CD4-positive, alpha-beta T cell treated with Interleukin-15 for 4 hours (primary cell): ENCODE measurements at places on chromosomes 7 and 10.

DNA sequence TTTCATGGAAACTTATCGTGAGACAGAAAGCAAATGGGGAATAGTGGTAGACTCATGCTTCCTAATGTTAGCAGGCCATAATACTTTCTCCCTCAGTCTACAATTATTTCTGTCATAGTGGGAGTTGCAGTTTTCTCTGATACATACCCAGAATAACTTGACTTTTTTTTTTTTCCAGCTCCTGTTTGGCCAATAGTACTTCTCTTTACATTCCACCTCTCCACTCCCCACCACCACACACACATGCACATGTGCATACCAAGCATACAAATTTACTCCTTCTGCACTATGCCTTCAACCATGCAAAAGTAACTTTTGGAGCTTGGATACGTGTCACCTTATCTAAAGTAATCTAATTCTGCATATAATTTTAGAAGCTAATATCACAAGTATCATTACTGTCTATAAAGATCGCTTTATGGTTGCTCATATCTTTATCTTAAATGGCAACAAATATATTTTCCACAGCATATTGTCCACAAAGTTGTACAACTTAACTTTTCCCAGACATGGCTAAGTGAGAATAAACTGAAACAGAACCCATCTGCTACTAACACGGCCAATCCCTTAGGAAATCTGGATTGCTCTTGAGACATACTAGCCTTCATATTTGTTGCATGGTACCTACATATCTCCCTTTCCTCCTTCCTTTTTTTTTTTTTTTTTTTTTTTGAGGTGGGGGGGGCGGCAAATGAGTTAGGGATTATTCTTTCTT, 49.0 kb downstream of the TES start:
- no peak for DNase-seq

DNA sequence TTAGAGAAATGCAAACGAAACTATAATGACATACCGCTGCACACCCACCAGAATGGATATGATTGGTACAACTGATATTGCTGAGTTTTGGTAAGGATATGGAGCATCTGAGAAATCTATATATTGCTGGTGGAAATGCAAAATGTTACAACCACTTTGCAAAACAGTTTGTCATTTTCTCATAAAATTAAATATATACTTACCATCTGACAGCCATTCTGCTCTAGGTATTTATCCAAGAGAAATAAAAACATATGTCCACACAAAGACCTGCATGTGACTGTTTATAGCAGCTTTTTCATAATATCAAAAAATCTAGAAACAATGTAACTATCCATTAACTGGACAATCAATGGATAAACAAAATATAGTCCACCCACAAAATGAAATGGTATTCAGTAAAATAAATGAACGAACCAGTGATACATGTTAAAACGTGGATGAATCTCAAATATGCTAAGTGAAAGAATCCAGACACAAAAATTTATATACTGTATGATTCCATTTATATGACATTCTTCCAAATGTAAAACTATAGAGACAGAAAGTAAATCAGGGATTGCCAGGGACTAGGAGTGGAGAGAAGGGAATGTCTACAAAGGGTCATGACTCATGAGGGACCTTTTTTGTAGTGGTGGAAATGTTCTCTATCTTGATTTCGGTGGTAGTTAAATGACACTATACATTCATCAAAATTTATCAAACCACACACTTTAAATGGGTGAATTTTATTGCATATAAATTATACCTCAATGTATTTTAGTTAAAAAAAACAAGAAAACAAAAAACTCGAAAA, 312.0 kb upstream of the GLI3 start:
- no peak for DNase-seq

- no peak for DNase-seq
Measured at GRCh38 chr10:125068406-125068805, 92.0 kb downstream of the CTBP2 start.

- DNase-seq = no peak
Measured at GRCh38 chr10:95564291-95564690, 3.1 kb upstream of the SORBS1 start.

GRCh38 chr7:115198143-115198542, 276.2 kb downstream of the MDFIC start:
- no peak for DNase-seq

DNA sequence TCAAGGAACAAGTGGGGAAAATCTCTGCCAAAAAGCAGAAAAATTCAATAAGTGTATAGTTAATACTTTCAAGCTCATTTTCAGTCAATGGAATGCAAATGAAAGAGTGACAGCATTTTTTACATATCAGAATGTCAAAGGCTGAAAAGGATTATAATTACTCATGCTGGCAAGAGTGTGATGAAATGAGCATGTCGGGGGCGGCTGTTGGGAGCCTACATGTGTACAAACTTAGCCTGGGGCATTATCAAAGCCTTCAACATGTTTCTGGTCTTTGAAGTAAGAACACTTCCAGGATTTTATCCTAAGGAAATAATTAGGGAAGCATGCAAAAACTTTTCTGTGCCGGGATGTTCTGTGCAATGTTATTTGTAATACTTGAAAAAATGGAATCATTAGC, 221.7 kb upstream of the LYZL1 start:
- DNase-seq = no peak
